ENCODE measurements at places on chromosomes 7 and 10. TPM values are rescaled to one million over a fixed set of nuclear protein-coding genes. Genes with fewer than 3 reads are reported as not detected.

- DNase-seq, result no peak
Measured at GRCh38 chr10:42991442-42992098, 85.3 kb upstream of the RET start.

Gene MYL7
- 1,236 TPM for polyA plus RNA-seq

- DNase-seq, result peak; percentile 59
Measured at GRCh38 chr10:103448746-103449145, 3.4 kb downstream of the CALHM2 start.

DNA sequence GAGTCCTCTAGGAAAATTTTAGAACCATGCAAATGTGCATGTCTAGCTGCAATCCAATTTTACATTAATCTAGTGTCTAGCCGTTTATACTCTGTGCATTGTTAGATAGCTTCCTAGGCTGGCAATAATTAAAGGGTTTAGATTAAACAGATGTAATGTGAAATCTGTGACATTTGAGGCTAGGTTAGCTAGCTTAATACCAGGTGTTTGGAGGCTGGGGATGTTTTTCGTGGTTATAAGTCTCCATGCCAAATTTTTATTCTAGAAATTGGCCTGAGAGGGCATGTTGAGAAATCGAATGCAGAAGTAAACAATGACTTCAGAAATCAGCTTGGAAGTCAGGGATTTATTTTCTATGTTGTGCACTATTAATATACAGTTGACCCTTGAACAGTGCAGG is 94.2 kb downstream of the ST7 start:
- DNase-seq, result no peak

Data from heart left ventricle (tissue), 16 donors.